NCI-H2081 (cell line): ENCODE measurements at places on chromosomes 7 and 10.
A peak's percentile ranks its signal among the peaks of the same experiment; 100 is the strongest.

DNA sequence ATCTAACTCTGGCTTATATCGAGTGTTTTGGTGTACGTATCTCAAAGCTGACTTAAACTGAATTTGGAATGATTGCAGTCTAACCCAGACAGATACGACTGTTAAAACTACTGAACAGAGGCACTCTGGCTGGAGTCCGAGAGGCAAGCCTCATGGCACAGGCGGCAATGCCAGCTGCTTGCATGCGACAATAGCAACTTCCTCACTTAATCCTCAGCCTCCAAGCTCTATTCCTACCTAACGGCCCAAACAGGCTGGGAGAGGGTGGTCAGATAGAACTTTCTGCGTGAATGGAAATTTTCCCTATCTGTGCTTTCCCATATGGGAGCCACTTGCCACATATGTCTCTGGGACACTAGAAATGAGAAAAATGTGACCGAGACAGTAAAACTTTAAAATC is 292.0 kb upstream of the KLF6 start:
- DNase-seq = no peak

GRCh38 chr7:26670290-26670689 is 194.1 kb downstream of the SKAP2 start:
- no peak for DNase-seq

DNA sequence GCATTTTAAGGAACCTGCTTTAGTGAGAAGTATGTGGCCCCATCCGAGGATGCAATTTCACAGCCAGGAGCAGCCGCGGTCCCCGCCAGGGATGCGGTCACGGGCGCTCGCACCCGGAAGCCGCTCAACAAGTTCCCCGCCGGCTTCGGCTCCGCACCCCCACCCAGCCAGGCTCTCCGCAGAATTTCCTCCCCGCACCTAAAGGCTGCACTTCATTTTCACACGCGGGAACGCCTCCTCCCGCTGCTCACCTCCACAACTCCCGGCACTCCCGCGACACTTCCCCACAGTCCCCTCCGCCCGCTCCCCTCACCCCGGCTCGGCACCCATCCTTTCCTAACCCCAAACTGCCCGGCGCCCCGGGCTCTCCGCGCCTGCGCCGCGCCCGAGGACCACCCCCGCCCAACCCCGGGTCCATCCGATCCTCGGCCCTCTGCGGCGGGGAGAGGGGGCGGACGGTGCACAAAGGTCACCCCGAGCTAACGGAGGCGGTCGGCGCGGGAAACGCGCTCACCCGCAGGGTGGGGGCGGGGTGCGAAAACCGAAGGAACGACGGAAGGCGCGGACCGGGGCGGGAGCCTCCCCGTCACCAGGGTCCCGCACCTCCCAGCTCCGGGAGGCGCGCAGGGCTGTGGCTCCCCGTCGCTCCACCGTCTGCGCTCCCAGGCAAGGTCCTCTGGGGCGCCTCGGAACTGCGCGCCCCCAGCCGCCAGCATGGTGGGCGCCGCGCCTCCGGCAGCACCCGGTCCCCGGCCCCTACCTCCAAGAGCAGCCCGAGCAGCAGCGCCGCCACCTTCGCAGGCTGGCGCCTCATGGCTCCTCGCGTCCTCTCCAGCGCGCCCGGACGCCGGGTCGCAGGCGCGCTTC is 558 bp downstream of the VOPP1 start:
- DNase-seq = peak; percentile 60

- DNase-seq = peak; percentile 96
Measured at GRCh38 chr7:23531794-23532489, at the start of gene TRA2A. TRA2A (minus strand) TSS chr7:23531981; CDS start chr7:23531824, 157 bp downstream.

DNA sequence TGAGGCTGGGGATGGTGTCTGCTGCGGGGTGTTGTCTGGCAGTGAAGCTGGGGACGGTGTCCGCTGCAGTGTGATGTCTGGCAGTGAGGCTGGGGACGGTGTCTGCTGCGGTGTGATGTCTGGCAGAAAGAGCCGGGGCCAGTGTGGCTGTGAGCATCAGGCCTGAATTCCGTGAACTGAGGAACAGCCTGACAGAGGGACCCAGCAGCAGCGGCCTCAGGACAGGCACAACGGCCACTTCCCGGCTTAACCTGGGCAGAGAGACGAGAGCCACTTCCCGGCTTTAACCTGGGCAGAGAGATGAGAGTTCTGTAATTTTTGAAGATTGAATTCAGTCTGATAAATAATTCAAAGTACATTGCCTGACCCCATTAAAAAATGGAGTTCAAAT is 321.2 kb downstream of the PTPRN2 start:
- no peak for DNase-seq

DNA sequence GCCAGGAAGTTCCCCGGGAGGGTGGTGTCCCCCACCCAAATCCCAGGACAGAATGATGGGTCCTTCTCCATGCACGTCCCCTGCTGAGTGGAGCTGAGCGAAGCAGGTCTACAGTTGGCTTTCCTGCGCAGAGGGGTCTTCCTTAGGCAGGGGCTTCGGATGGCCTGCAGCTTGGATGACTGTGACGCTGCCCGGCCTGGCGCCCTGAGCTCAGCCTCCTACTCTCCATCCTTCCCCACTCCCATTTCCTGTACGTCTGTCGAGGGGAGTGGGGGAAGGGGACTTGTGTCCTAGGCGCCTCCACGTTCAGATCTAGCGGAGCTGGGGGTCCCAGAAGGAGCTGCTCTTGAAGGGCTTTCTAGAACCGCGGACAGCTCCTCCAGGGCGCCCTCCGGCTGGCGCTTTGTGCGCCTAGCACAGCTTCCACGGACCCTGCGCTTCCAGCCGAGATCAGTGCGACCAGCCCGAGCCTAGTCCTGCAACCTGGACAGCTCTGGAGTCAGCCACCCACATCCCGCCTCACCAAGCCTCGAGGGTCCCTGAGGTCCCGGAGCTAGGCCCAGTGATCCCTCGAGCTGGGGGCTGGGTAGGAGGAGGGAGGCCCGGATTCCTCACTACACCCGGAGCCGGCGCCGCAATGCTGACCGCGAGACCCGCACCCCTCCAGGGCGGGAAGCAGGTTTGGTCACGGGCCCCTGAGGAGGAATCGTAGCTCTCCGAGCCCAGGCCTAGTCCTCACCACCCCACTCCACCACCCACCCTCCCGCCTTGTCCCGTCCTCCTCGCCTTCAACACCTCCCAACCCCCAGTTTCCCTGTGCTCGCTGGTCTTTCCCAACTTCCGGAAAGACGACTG is 1.9 kb downstream of the GRID1 start:
- DNase-seq = no peak

- no peak for DNase-seq
Measured at GRCh38 chr10:102235598-102235920, 5.8 kb downstream of the PITX3 start.

GRCh38 chr10:62652564-62652963 is 152.0 kb upstream of the ADO start:
- DNase-seq = no peak

DNA sequence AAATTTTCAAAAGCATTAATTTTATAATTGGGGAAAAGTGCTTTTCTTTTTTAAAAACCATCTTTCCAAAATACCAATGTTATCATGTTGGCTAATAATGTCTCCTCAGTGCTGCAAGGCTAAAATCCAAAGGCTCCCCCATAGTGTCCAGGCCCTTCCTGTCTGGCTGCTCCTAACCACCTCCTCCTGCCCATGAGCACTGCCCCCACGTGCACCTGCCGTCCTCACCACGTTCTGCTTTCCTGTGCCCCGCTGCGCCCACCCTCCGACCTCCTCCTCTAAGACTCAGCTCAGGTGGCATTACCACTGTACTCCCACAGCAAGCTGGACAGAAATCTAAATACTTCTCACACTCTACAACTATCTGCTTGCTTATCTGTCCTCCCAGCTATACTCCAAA is 17.7 kb downstream of the PAXIP1 start:
- no peak for DNase-seq

DNA sequence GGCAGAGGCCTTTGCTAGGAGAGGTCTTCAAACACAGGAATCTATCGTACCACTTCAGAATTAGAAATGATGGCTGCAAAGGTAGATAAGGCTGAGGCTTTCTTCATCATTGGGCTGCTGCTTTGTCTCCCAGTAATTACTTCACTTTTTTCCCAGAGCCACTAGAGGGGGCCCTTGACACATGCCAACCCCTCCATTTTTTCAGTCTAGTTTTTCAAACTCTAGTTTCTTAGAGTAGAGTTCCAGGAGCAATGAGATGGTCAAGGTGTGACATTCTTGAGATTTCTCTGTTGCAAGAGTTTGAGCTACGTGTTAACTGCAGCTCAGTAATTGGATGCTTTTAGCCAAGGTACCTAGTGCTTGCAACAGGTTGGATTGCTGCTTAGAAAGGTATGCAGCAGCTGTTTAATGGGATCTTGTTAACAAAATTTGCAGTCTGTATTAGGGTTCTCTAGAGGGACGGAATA is 33.8 kb upstream of the RBM20 start:
- DNase-seq = peak; percentile 14

- DNase-seq = no peak
Measured at GRCh38 chr7:1969459-1970284, 263.1 kb downstream of the MAD1L1 start.

GRCh38 chr7:41403291-41403690 is 299.6 kb downstream of the INHBA start:
- DNase-seq = no peak

- DNase-seq = peak; percentile 20
Measured at GRCh38 chr10:12455766-12456165, 106.4 kb downstream of the CAMK1D start.

DNA sequence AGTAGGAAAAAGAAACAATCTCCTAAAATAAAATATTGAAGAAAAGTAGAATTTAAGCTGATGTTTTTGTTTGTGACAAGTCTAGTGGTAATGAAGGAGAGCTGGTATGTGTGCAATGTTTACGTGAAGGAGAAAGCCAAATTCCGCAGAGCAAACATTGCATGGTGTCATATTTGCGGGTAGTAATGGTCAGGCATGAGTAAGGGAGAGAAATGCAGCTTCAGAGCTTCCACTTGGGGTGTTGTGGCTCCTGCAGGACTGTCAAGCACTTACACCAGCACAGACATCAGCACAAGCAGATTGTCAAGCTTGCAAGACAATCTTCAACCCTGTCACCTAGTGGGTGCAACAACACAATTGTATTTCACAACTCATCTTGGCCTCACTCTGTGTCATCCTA is 136.5 kb upstream of the ETV1 start:
- no peak for DNase-seq
